ENCODE measurements at places on chromosomes 3 and 15. TPM values are rescaled to one million over a fixed set of nuclear protein-coding genes. Genes with fewer than 3 reads are reported as not detected.

ARGFX gene
- not detected for total RNA-seq

CSTA gene
- not detected for total RNA-seq

ADGRG7 gene
- not detected for total RNA-seq

ZNF80 gene
- not detected for total RNA-seq

MAGI1 gene
- total RNA-seq, result 106 TPM

ANKRD63 gene
- total RNA-seq, result not detected

GRCh38 chr15:76812381-76812780 is 92.8 kb downstream of the SCAPER start:
- DNase-seq, result no peak

DNA sequence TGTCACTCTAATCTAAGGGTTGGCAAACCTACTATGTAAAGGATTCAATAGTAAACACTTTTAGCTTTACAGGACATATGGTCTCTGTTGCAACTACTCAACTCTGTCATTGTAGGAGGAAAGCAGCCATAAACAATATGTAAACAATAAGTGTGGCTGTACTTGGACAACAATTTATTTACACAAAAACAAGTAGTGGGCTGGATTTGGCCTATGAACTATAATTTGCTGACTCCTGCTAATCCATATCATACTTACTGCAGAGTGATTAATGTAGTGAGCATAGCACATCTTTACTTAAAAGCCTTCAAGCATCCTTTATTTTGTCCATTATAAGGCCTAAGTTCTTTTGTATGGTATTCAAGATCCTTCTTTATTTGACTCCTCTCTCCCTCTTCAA is 441.9 kb downstream of the ZIC1 start:
- DNase-seq, result no peak

DNA sequence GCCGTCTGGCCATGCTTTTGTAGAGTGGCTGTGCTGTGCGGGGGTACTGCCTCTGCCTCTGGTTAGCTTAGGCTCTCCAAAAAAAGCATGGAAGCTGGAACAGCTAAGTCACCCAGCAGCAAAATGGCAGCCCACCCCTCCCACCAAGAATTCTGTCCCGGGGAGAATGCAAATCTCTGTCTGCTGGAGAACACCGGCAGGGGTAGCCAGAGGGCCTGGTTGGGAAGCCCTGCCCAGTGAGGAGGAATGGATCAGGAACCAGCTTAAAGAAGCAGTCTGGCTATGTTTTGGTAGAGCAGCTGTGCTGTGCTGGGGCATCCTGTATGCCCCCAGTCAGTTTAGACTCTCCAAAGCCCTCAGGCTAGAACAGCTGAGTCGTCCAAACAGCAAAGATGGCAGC is 56.2 kb upstream of the PTPRG start:
- no peak for DNase-seq

DNA sequence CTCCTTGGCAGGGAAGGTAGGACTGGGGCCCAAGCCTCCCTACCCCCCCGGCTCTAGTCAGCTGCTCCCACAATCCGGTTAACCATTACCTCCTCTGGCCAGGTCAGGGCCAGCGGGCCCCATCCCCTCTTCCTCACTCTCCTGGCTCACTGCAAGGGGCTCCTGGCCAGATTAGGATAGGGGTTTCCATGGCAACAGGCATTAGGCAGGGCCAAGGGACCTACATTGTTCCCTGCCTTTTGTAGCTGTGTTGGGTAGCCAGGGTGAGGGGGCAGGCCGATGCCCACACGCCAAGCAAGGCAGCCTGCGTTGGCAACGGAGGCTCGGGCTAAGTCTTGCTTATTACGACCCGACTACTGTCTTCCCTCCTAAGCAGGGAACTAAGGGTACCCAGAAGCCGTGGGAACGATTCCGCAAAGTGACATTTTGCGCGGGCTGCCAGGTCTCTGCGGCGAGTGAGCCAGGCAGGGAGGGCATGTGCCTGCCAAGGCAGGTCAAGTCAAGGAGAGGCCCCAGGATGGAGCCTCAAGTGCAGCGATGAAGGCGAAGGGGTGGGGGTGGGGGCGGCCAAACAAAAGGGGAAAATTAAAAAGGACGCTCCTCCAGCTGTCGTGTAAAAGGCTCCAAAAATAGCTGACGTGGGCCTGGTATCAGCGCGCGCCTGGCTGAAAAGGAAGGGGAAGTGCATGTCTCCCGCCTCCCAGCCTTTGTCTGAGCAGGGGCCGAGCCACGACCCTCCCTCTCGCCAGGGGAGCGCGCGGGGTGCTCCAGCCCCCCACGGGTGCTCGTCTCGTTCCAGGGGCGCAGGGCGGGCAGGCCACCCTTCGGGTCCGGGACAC is 919 bp downstream of the IDH2 start:
- peak; percentile 52 for DNase-seq

- DNase-seq, result no peak
Observed at GRCh38 chr15:98794748-98795147, 146.4 kb downstream of the IGF1R start.

- no peak for DNase-seq
Observed at GRCh38 chr3:88957711-88958439, 149.5 kb upstream of the EPHA3 start.

DNA sequence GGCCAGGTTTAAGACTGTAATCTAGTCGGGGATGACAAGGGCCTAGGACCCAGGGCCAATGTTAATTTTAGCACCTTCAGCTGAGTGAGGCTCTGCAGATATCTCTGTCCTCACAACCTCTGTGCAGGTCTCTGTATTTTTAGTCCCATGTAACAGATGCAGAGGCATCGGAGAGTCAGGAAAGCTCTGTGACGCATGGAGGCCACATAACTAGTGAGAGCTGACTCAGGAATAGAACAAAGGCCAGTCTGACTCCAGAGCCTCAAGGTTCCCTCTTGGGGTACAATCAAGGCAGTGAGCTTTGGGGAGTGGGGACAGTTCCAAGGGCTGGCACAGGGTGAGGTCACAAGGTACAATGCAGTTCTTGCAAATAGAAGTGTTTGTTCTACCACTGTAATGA is 31.0 kb downstream of the FSTL1 start:
- DNase-seq, result no peak

- DNase-seq, result no peak
Observed at GRCh38 chr15:50873935-50874361, 34.5 kb upstream of the AP4E1 start.

DNA sequence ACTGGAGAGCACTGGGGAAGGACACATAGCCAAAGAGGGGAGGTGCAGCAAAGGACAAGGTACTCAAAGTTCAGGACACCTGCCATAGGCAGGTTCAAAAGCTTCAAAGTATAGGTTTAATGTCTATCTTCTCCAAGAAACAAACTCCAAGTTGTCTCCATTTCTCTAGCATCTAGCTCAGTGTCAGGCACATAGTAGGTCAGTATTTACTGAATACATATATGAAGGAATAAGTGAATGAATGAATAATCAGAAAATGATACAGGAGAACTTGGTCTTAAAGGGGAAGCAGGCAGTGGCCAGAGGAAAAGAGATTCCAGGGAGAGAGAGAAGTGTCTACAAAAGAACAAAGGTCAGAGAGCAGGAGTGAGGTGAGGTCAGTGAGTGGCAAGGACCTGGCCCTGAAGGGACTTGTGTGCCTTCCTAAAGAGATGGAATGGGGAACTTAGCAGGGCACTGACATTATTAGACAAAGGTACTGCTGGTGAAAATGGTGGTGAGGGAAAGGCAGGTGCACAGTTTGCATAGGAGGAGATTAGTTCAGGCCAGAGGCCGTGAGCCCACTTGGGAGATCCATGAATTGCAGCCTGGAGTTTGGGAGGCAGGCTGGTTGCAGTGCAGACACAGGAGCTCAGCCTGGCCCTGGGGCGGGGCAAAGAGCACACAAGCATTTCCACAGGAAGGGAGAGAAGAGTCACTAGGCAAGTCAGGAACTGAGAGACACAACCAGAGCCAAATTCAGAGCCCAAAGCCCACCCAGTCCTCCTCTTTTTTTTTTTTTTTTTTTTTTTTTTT is 21.4 kb downstream of the TBC1D2B start:
- DNase-seq, result no peak

GRCh38 chr3:14787630-14788029 is 31.1 kb upstream of the FGD5 start:
- no peak for DNase-seq

DNA sequence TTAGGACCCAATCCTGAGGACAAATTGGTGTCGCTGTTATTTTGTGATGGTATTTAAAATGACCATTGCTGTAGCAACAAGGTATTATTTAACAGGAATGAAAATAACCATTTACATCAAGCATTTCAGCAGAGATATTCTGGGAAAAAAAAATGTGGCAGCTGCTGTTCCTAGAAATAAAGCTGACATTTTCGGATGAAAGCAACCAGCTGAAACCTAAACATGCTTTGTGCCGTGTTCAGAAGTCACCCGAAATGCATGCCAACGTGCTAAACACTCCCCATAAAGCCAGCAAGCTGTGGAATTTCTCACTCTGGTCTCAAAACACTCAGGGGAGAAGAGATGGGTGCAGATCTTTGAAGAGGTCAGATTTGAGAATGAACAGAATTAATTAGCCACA is 31.5 kb upstream of the TAFA4 start:
- no peak for DNase-seq

GRCh38 chr15:74402337-74402841 is 31.4 kb downstream of the SEMA7A start:
- no peak for DNase-seq

- no peak for DNase-seq
Observed at GRCh38 chr15:77637851-77638692, 5.4 kb upstream of the LINGO1 start.

- DNase-seq, result no peak
Observed at GRCh38 chr3:25235031-25235430, 193.0 kb upstream of the RARB start.

- DNase-seq, result peak; percentile 77
Observed at GRCh38 chr3:132445817-132446216, 28.5 kb downstream of the DNAJC13 start.

- peak; percentile 70 for DNase-seq
Observed at GRCh38 chr15:58770519-58770856, 614 bp upstream of the MINDY2 start.

DNA sequence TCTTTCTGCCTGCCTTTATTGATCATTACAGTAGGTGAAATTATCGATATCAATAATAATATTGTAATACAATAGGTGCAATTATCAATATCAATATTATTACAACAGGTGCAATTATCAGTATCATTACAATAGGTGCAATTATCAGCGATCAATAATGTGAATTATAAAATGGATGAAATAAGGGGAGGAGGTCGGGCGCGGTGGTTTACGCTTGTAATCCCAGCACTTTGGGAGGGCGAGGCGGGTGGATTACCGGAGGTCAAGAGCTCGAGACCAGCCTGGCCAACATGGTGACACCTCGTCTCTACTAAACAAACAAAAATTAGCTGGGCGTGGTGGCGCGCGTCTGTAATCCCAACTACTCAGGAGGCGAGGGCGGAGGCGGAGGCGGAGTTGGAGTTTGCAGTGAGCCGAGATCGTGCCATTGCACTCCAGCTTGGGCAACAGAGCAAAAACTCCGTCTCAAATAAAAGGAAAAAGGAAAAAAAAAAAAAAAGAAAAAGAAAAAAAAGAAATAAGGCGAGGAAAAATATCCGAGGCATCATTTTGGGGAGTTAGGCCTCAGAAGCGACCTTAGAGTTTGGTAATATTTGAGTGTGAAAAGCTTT is 611 bp upstream of the BNIP2 start:
- peak; percentile 78 for DNase-seq

Data from dermis blood vessel endothelial cell (primary cell).